Breast epithelium (tissue), 4 donors: ENCODE measurements at places on chromosomes 2 and 18. TPM values are rescaled to one million over a fixed set of nuclear protein-coding genes. Genes with fewer than 3 reads are reported as not detected.

- no peaks in the 10 kb centered on the region for H3K27me3 ChIP-seq
- no peak for DNase-seq
- no peak overlapping the region for H3K27ac ChIP-seq
Observed at GRCh38 chr2:30716123-30716900, 90.9 kb downstream of the CAPN13 start.

- H3K4me1 ChIP-seq = no peaks in the 10 kb centered on the region
- DNase-seq = no peak
- no peaks in the 10 kb centered on the region for H3K27me3 ChIP-seq
- no peak overlapping the region for H3K27ac ChIP-seq
Observed at GRCh38 chr2:101012706-101013181, 10.7 kb downstream of the RPL31 start.

- no peak for DNase-seq
- no peak overlapping the region for H3K27ac ChIP-seq
- H3K27me3 ChIP-seq = no peaks in the 10 kb centered on the region
Observed at GRCh38 chr2:53314718-53315117, 452.9 kb upstream of the CHAC2 start.

GRCh38 chr2:159716857-159717256, 4.6 kb downstream of the MARCHF7 start:
- DNase-seq = no peak
- no peak overlapping the region for H3K27ac ChIP-seq
- H3K4me3 ChIP-seq = peak overlapping the region; percentile 17

DNA sequence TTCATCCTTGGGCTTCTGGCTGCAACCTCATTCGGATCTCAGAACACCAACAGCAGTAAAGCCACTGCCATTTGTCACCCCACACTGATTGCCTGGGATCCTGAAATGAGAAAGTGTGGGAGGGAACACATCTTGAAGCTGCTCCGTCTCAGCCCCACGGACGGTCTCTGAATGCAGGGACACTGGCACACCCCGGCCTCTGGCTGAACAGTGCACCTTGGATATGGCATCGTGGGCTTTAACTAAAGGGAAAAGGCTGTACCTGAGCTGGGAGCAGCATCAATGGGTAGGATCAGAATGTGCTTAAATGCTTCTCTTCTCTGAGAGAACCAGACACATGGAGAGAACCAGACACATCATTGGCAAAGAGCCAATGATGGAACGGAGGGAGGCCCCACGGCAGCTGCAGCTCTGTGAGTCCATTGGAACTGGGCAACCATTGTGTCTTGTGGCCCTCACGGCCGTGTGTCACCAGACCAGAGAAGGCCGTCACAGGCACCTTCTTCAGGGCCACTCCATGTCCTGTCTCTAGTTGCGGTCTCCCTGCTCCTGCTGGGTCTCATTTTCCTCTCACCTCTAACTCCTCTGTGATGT, 193.4 kb upstream of the MYT1L start:
- H3K4me3 ChIP-seq = no peak overlapping the region
- no peaks in the 10 kb centered on the region for H3K27me3 ChIP-seq
- H3K27ac ChIP-seq = no peak overlapping the region
- DNase-seq = no peak
- no peaks in the 10 kb centered on the region for H3K36me3 ChIP-seq

The SAP130 gene
- total RNA-seq = 7.5 TPM

The ATRAID gene
- total RNA-seq = 177 TPM

The PLB1 gene
- total RNA-seq = 8.8 TPM

The PDE11A gene
- 2.3 TPM for total RNA-seq
